ENCODE measurements at places on chromosomes 2 and 18.

- DNase-seq, result no peak
These were observed 755 bp downstream of the SPAST start for GRCh38 chr2:32064021-32064601.

GRCh38 chr18:62140259-62140658 lies 46.6 kb downstream of the PIGN start:
- DNase-seq, result no peak

- DNase-seq, result no peak
These were observed 84.4 kb upstream of the CD28 start for GRCh38 chr2:203621981-203622515.

GRCh38 chr2:213065583-213066442 lies 85.6 kb downstream of the IKZF2 start:
- no peak for DNase-seq

DNA sequence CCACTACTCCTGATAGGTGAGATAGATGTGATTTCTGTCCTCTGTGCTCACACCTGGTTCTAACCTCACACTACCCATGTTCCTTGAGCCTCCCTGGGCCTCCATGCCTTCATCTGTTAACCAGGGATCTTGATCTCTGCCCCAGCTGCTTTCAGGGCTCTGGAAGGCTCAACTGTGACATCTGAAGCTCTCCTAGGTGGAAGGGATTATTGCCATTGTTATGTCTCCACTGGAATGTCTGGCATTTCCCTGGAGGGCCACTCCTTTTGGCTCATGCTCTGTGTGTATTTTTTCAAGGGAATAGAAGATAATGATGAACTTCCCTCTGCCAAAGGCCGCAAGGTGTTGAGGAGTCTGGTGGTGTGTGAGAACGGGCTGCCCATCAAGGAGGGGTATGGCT lies 41.2 kb downstream of the PCARE start:
- no peak for DNase-seq

- peak; percentile 40 for DNase-seq
These were observed 88.7 kb upstream of the ATL2 start for GRCh38 chr2:38465789-38466127.

GRCh38 chr2:46300406-46300832 lies 3.2 kb downstream of the EPAS1 start:
- no peak for DNase-seq

DNA sequence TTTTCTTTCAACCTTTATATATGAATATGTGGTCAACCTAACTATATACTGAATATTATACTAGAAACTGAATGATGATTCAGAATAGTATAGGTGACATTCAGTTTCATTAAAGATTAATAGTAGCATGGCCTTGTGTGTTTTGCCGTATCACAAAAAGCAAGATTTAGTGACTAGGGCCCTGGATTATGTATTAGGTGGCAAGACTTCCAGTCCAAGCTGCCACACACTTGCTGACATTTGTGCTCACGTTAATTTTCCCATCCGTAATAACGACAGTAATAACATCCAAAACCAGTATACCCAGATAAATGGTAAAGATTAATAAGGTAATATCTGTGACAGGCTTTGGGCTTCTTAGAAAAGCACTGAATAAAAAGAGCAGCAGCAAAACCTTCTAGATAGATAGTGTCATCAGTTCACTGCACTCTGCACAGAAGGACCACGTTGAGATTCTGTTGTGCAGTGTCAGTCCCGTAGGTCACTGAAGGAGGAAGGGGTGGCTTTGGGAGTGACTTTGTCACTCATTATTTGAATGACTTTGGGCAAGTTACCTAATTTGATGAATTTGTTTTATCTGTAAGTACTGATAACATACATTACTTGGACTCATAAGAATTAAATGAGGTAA lies 451.7 kb downstream of the PTPRM start:
- no peak for DNase-seq

- DNase-seq, result no peak
These were observed 8.5 kb downstream of the SLC66A2 start for GRCh38 chr18:79942786-79943607.

DNA sequence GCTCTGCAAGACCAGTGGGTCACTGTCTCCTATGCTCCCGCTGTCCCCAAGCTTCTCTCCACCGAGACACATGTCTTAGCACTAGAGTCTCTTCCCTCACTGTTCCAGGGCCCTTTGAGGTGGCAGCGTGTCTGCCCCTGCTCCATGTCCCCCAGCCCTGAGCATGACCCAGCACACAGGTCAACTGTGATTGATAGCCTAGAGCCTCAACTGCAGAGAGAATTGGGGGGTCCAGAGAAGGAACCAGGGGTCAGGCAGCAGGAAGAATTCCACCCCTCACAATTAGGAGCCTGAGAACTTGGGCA lies 54.6 kb upstream of the ODC1 start:
- no peak for DNase-seq

DNA sequence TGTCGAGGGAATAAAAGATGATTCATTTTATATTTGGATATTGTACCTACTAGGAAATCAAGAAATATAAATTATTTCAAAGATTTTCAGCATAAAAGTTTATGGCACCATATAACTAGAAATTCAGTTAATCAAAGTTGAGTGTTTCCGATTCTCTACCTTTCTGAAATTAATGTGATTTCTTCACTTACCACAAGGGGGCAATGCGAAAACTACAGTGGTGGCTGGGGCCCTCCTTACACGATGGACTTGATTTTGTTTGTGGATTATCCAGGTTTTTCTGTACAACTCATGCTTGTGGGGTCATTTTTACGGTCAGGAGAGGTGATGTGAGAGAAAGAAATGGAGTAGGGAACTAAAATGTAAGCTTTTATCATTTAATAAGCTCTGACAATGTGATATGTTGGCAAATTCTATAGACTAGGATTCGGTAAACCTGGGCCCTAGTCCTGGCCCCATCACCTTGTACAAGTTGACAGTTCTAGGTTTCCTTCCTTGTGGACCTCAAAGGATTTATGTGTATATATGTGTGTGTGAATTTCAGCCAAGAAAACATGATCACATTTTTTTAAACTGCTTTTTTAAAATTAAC lies 47.6 kb downstream of the G6PC2 start:
- DNase-seq, result peak; percentile 5

DNA sequence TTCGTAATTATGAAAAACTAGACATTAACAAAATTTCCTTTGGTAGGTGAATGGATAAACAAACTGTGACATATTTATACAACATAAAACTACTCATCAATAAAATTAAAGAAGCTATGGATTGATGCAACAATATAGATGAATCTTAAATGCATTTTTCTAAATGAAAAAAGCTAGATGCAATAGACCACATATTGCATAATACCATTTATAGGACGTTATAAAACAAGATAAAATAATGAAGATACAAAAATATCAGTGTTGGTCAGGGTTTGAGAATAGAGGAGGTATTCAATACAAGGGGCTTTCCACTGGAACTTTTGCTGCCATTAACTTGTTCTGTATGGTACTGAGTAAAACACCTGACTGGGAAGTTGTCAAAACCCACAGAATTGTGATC lies 314.4 kb downstream of the GRB14 start:
- DNase-seq, result no peak

- DNase-seq, result peak; percentile 4
These were observed at the start of gene MAPK4 for GRCh38 chr18:50559752-50560680. TSS of gene MAPK4 (plus strand) at chr18:50560087. CDS start at chr18:50663959, 103,872 bp downstream.

DNA sequence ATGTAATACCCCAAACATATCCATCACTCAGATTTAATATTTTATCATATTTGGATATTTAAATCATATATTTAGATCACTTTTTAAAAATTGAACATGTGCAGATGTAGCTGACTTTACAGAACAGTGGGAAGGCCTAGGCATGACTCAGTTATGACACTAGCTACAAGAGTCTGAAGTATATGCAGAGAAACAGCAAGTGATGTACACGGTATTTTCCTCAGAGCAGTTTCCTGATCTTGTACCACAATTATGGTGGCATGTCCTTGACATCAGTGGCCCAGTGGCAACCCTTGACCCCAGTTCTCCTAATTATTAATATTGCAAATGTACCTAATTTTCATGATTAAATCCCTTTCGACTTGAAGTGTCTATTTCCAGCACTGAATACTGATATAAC lies 28.2 kb downstream of the CDKL4 start:
- DNase-seq, result peak; percentile 11

GRCh38 chr2:31735716-31736115 lies 155.0 kb upstream of the SRD5A2 start:
- no peak for DNase-seq

- no peak for DNase-seq
These were observed 161.5 kb downstream of the TGIF1 start for GRCh38 chr18:3611313-3612090.

DNA sequence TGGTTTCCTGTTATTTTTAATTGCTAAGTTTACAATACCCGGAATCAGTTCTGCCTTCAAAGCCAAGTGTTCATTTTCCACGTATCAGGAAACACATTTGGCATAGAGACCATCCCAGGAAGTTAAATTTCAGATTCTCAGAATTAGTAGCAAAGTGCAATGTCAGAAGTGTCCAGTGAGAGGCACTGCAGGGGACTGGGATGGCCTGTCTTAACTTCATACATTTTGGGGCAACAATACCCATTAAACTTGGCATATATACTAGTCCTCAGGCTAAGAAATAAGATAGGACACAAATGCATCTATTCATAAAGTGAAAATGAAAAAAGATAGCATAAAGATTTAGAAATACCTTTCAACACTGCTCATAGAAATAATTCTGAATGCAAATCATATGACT lies 1.5 kb upstream of the IL1RL2 start:
- DNase-seq, result peak; percentile 25

DNA sequence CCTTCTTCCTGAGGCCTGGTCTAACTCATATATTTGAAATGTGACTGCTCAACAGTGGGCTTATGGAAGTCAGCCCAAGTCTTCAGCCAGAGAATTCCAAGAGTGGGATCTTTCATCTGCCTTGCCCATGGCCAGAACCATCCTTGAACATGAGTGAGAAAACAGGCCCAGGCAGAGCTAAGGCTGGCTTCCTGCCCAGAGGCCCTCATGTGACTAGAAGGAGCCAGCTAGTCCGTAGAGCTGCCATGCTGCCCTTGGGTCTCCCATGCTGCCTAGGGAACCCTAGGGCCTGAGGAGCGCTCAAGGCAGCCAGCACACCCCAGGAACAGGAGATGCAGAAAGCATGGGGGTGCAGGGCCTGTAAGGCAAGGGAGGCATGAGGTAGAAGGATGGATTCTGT lies 203.6 kb downstream of the FHOD3 start:
- no peak for DNase-seq

- DNase-seq, result no peak
These were observed 42.2 kb upstream of the DSC1 start for GRCh38 chr18:31204833-31205232.

DNA sequence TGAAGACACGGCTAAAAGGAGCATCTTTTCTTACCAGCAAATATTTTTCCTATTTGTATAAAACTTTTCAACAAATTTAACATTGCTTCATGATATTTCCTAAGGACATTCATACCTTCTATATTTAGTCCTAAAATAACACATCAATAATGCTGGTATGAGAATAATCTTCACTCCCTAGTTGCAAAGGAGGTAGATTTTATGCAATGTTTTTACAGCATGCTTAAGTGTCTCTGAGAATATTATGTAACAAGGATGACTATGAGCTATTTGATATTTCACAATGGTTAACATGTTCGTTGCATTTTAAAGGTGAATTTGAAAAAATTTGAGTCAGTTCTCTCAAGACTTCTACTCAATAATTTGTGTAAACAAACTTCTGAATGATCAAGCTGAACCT lies 506.7 kb downstream of the NUP35 start:
- DNase-seq, result no peak

GRCh38 chr2:236642125-236642524 lies 72.5 kb downstream of the ACKR3 start:
- no peak for DNase-seq

GRCh38 chr18:49249521-49249920 lies 210.9 kb downstream of the DYM start:
- no peak for DNase-seq

DNA sequence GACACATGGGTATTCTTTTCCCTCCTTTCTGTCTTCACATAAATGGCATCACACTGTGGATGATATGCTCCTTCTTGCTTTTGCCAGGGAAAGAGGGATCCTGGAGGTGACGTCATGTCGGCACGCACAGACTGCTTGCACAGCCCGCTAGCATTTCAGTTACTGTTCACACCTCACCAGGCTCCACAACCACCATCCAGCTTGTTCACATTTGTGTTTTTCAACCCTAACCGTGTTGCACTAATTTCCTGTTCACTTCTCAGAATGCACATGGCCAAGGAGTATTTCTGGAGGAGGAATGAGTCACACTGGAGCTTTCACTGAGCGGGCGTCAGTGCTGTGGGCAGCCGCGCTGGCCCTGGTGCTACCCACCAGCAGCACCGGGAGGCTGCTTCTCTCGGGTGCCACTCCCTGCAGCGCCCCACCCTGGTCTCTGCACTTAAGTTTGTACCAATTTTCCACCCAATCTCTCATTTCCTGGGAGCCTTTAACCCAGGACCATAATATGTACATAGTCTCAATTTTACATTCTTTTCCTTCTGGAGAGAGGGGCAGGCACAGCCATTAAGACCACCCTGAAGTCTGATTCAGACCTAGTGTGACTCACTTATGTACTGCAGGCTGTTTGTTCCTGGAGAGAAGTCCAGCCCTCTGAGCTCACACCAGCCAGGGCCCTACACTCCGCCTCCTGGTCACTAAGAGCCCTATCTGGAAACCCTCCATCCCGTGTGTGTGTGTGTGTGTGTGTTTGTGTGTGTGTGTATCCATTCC lies 65.1 kb downstream of the MBP start:
- peak; percentile 75 for DNase-seq

- DNase-seq, result no peak
These were observed 1.4 kb upstream of the MFSD6 start for GRCh38 chr2:190406805-190407204.

- no peak for DNase-seq
These were observed 912.5 kb upstream of the CRIM1 start for GRCh38 chr2:35443087-35443486.

- no peak for DNase-seq
These were observed 25.7 kb downstream of the PXDN start for GRCh38 chr2:1718339-1719220.

- DNase-seq, result no peak
These were observed 18.9 kb downstream of the NCAPH start for GRCh38 chr2:96354492-96354891.

- no peak for DNase-seq
These were observed 273.2 kb upstream of the PARD3B start for GRCh38 chr2:204272089-204272488.

- DNase-seq, result no peak
These were observed 1.4 kb downstream of the PPM1G start for GRCh38 chr2:27407798-27408491.

GRCh38 chr2:2219984-2220383 lies 111.1 kb downstream of the MYT1L start:
- no peak for DNase-seq

GRCh38 chr2:27489118-27489497 lies 435 bp downstream of the IFT172 start:
- DNase-seq, result no peak

All from CD4-positive, alpha-beta T cell treated with Interleukin-17A for 4 hours (primary cell).